ENCODE measurements at places on chromosomes 7 and 10. TPM values are rescaled to one million over a fixed set of nuclear protein-coding genes. Genes with fewer than 3 reads are reported as not detected.

DNA sequence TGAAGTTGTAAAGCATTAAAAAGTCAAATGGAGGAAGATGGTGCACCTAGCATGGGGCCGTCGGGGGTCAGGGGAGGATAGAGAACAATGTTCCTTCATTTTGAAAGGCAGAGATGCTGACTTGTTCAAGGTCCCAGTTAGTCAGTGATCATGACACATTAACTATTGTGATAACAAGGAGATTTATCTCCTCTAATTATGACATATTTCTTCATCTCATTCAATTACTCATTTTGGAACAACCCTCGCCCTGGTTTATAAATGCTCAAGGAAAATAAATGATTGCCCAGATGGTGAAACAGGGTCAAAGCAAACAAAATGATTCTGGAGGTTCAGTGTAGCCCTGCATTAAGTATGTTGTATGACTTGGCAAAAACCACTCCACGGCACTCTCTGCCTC is 106.2 kb downstream of the ITIH5 start:
- no peak for DNase-seq

- DNase-seq: no peak
These were observed 5.1 kb downstream of the KEL start for GRCh38 chr7:142956951-142957623.

The EN2 gene
- under 0.01 TPM for total RNA-seq

GRCh38 chr7:40073239-40073638 is 61.2 kb downstream of the MPLKIP start:
- DNase-seq: no peak

The TAS2R5 gene
- 1.8 TPM for total RNA-seq

DNA sequence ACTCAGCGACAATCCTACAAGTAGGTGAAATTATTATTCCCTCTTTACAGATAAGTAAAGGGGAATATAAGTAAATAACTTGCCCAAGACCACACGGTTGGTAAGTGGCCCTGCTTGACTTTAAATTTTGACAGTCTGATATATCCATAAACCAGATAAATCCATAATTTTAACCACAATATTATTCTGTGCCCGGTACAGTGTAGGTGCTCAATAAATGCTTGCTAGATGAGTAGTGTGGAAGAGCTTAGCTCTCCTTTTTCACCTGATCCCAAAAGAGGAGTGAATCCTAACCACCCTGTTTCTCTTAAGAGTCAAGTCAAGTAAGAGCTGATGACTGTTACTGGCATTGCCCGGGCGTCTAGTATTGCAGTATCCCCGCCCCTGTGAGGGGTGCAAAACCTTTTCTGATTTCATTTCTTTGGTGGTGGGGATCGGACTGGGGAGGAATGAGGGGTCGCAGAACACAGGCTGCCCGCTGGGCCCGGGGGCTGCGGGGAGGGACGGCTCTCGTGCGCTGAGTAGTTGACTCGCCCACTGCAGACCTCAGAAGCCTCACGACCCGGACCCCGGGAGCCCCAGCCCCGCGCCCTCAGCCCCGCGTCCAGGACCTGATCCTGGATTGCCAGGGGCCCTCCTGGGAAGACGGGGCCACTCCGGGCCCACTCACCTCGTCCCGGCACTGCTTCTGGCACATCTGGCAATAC is 490 bp downstream of the KIN start:
- no peak for DNase-seq

DNA sequence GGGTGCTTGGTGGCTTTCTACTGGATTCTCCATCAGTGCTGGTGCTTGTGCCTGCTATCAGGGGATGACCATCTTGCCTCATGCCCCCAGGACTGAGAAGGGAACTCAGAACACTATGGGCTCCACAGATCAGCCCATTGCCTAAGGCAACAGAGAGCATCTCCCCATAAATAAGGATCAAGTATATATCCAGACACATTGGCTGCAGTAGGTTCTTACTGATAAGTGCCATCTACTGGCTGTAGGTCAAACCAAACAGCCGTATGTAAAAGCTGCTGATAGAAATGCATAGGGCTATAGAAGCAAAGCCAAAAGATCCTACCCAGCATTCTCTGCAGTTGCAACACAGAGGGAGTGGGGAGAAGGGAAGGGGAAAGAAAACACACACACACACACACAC is 153.7 kb downstream of the CDK14 start:
- DNase-seq: no peak

The DGKI gene
- total RNA-seq: 23.3 TPM

DNA sequence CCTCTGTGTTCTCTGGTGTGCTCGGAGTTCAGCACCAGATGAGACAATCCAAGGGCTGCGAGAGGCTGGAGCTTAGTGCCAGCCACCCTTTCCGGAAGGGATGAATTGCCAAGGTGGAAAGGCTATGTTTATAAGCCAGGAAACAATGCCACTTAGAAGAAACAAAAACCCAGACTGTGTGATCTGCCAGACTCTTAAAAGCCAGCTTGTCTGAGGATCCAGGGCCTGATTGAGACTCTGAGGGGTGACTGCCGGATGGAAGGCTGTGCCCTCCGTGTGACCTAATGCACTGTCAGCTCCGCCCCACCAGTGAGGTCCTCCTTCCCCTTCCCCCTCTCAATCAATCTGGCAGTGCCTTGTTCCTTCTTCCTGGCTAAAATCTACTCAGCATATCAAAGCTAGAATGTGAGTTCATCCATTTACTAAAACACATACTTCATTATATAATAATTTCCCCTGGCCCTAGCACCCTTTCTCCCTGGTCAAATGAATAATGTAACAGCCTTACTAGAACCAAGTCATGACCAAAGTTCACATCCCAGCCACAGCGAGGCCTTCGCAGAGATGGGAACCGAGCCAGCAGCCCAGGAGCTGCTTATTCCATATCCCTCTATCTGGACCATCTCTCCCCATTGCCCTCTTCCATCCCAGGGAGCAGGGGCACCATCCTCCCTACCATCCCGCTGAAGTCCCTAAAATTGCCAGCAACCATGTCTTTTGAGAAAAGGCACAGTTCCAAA is 25.5 kb downstream of the FAM107B start:
- no peak for DNase-seq

- peak; percentile 14 for DNase-seq
These were observed 23.8 kb upstream of the GLCCI1 start for GRCh38 chr7:7944619-7945282.

GRCh38 chr10:70122742-70123141 is 9.9 kb downstream of the AIFM2 start:
- no peak for DNase-seq

- DNase-seq: no peak
These were observed 242.4 kb upstream of the KIAA1217 start for GRCh38 chr10:23966504-23967051.

DNA sequence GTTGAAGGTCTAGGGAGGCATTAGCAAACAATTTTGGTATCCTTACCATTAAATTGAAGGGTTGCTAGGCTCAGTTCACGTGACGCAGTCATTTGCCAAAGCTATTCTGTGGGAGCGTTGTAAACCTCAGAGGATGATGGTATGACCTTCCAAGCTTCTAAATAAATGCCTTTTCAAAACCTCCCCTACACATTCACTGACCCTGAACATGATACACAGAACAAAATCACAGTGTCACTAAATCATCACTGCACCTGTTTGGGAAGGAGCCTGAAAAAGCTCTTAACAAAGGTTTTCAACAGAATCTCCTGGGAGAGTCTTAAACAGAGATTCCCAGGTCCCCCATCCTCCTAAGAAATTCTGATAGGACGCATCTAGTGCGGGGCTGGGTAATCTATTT is 13.2 kb upstream of the CCDC172 start:
- no peak for DNase-seq

- no peak for DNase-seq
These were observed 142.1 kb downstream of the ADARB2 start for GRCh38 chr10:1595242-1595600.

GRCh38 chr10:98444314-98445006 is 2.3 kb downstream of the HPS1 start:
- DNase-seq: no peak

The CLRN3 gene
- total RNA-seq: not detected

DNA sequence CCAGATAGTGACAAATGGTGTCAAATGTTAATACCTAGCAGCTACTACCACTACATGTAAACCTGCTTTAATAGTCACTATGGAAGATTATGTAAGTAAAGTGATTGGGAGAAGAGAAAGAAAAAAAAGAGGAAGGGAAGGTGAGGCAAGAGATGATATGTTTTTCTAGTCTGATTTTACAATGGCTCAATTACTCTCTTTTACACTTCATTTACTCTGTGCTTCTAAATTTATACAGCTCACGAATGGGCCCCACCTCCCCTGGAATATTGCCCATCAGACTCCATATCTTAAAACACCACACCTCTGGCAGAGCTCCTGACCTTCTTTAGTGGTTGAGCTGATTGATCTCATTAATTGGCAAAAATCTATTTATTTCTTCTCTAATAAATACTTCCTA is 28.0 kb upstream of the IKZF1 start:
- no peak for DNase-seq

DNA sequence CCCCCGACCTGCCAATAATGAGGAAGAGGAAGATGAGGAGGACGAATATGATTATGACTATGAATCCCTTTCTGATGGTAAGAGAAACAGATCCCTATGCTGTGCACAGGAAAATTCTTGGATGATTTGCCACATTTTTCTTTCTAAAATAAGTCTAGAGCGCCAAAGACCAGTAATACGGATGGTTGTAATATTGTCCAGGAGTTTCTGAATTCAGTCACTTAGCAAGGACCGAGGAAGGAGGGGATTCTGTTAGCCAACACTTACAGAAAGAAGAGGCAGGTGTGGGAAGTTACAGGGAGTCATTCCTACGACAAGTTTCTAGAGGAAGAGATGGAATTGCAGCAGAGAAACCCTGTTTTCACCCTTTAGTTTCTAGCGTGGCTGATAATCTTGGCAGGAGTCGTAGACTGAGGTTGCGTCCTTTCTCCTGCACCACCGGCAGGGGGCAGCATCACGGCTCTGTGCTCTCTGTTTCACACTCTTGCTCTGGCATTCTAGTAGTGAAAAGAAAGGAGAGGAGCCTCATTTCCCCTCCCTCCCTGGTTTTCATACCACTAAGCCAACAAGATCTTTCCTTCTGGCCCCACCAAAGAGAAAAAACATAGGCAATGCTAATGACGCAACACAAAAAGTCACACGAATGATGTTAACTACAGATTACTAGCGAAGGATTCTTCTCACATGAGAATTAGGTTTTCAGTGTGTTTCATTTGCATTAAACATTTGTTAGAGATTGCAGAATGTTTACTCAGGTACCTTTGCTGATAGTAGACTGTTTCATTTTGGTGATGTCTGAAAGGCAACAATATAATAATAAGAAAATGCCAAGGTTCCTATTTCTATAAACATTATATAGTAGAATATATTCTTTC is 82.7 kb downstream of the NOC3L start:
- peak; percentile 10 for DNase-seq

- no peak for DNase-seq
These were observed 17.9 kb downstream of the SMNDC1 start for GRCh38 chr10:110286841-110287240.

DNA sequence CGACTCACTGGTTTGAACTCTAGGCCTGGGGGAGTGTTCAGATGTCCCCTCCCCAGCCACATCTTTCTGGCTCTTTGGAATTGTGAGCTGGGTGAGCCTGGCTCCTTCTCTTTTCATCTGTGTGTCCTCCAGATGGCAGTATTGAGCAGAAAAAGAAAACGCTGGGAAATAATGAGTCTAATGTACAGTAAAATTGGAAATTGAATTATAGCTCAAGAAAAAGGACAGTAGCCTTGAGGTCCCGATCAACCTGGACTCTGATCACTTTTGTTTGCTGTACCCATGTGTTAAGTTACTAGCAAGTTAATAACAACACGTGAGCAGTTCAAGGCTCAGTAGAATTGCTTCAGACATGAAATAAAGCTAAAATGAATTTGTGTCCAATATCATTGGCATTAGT is 77.9 kb downstream of the SNX10 start:
- peak; percentile 26 for DNase-seq

GRCh38 chr10:120689777-120690529 is 161.2 kb upstream of the WDR11 start:
- DNase-seq: no peak

The GDF2 gene
- not detected for total RNA-seq

DNA sequence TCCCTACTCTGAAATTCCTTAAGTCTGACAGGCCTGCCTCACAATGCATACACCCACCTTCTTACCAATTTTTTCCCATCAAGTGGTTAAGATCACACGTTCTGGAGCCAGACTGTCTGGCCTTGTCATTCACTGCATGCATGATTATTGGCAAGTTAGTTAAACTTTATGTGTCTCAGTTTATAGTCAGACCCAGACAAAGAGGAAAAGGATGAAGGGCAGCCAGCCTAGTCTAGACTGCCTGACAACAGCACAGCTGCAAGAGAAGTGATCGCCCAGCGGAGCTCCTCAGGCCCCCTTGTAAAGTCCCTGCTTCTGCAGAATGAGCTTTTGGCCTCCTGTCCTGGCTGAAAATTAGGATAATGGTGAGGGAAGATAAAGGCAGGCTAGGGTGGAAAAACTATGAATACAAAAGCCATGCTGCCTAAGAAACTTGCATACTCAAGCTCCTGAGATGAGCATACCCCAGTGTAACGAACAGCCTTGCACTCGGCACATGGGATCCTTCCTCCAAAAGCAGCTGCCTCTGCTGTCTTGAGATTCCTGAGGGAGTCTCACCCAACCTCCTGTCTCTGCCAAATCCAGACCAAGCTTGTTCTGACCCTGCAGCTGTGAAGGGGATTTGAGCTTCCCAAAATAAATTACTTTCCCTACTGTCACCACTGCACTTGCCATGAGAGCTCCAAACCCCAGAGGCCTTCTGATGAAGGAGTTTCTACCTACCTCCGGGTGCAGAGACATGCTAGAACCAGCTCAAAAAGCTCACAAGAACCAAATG is 26.7 kb upstream of the MRLN start:
- no peak for DNase-seq

DNA sequence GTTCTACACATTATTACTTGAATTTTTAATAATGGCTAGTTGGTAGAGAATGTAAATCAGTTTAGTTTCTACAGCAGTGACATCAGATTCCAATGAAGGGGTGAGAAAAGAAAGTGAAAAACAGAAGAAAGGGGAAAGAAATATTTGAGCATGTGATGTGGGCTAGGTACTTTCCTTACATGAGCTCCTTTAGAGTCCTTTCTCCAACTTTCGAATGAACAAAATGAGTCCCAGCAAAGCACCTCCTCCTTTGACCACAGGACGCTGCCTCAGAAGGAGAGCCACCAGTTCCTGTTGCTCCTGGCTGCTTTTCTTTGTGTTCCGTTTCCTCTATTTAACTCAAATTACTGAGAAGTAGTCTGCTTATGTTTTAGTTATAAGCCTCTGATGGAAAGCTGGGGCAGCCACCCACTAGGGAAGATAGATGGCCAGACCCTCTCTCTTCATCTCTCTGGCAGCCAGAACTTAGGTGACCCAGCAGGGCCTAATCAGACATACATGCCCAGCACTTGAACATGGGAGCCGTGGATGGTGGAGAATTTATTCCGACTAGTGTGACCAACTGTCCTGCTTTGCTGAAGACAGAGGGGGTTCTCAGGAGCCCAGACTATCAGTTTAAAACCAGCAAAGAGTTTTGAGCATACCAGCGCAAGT is 82.4 kb upstream of the NME8 start:
- DNase-seq: no peak

The ENTPD1 gene
- 10.6 TPM for total RNA-seq

- DNase-seq: no peak
These were observed 4.0 kb downstream of the FZD8 start for GRCh38 chr10:35638101-35638500.
